ENCODE measurements at places on chromosomes 4 and X.
A peak's percentile ranks its signal among the peaks of the same experiment; 100 is the strongest.

DNA sequence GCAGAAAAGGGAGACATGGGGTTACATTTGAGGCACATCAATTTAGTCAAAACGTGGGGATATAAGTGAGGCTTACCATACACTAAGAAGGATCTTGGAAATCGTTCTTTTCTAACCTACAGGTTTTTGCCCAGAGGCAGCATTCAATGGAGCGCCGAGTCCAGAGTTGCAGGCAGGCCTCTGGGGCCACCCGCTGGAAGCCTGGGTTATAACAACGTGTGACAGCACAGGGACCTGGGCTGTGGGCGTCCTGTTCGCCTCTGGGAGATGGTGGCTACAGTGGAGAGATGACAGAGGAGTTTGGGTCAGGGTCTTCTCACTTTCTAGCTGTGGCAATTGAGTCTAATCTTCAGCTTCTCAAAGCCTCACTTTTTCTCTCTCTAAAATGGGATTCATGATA, 53.9 kb downstream of the ENPP6 start:
- DNase-seq: peak; percentile 21

- DNase-seq: no peak
These were observed 87.1 kb downstream of the TSPAN5 start for GRCh38 chr4:98571161-98571786.

DNA sequence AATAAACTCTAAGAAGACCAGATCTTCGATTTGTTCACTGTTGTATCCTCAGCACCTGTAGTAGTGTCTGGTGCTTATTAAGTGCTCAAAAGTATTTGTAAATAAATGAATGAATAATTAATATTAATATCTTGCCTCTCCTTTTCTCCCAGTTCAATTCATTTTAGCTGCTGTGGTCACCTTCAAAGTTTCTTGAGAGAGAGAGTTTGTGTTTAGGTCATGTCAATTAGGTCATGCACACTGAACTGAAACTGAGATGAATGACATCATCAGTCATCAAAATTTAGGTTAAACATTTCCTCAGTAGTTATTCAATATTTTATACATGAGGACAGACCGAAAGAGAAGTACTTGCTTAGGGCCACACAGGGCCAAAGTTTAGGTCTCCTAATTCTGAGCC, 73.5 kb downstream of the ANXA3 start:
- DNase-seq: no peak

GRCh38 chr4:98976716-98977115, 18.8 kb upstream of the METAP1 start:
- peak; percentile 5 for DNase-seq

GRCh38 chrX:39677978-39678791, 419.6 kb downstream of the BCOR start:
- no peak for DNase-seq

GRCh38 chr4:13344216-13344615, 139.9 kb downstream of the RAB28 start:
- DNase-seq: no peak

GRCh38 chrX:41946989-41947612, 23.7 kb upstream of the CASK start:
- DNase-seq: no peak
